ENCODE measurements at places on chromosomes 2 and 18. TPM values are rescaled to one million over a fixed set of nuclear protein-coding genes. Genes with fewer than 3 reads are reported as not detected.

The TCF23 gene
- total RNA-seq: not detected

The SERPINB10 gene
- not detected for total RNA-seq

The EMILIN2 gene
- 0.34 TPM for total RNA-seq

The WDR12 gene
- total RNA-seq: 194 TPM

GRCh38 chr2:32478889-32479620 lies 122.2 kb downstream of the BIRC6 start:
- H3K4me1 ChIP-seq: peaks cover 2% of the 10 kb centered on the region
- H3K36me3 ChIP-seq: peaks cover 84% of the 10 kb centered on the region
- no peak overlapping the region for H3K4me3 ChIP-seq
- H3K27ac ChIP-seq: peak overlapping the region; percentile 23
- H3K27me3 ChIP-seq: no peaks in the 10 kb centered on the region
- no peak for DNase-seq

GRCh38 chr2:75018162-75018561 lies 59.7 kb downstream of the POLE4 start:
- H3K27me3 ChIP-seq: peaks cover 10% of the 10 kb centered on the region
- no peaks in the 10 kb centered on the region for H3K36me3 ChIP-seq
- no peak for DNase-seq
- no peaks in the 10 kb centered on the region for H3K4me1 ChIP-seq

DNA sequence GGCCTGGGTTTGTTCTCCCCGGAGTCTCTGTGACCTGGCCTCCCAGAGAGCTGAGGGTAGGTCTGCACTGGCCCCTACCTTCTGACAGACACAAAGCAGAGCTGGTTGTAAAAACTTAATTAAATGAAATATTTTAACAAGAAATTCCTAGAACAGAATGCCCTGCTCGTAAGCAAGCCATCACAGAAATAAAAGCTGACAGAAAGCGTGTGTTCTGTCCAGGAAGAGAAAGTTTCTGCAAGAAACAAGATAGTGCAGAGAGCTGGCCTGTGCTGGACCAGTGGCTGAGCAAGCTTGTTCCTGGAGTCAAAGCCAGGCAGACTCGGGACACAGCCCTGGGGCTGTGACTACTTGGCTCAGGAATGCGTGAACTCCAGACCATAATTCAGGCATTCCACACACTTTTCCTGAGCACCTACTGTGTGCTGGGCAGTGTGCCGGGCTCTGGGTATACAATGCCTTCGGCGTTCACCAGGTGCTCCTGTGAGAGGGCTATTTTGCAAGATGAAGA lies 51.6 kb downstream of the APOB start:
- no peak for DNase-seq
- no peaks in the 10 kb centered on the region for H3K4me1 ChIP-seq
- H3K27ac ChIP-seq: no peak overlapping the region
- H3K36me3 ChIP-seq: no peaks in the 10 kb centered on the region
- H3K27me3 ChIP-seq: no peaks in the 10 kb centered on the region

GRCh38 chr2:172962824-172963223 lies 112.8 kb upstream of the MAP3K20 start:
- no peaks in the 10 kb centered on the region for H3K36me3 ChIP-seq
- DNase-seq: no peak
- no peak overlapping the region for H3K4me3 ChIP-seq
- H3K4me1 ChIP-seq: no peaks in the 10 kb centered on the region

DNA sequence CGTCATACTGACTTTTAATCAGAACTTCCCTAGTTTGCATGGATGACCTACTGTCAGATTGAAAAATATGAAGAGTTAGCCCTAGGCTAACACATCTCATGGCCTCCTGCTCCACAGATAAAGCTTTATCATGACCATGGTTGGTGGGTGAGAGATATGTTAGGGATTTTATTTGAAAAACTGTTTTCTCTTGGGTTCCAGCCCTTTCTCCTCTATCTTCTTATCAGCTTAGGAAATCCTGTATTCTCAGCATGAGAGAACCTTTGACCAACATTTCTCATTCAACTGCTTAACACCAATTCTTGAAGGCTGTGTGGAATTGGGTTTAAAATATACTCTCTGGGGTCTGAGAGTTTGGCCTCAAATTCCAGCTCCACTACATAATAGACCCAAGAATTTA lies 1407.0 kb upstream of the CELF4 start:
- DNase-seq: no peak
- no peaks in the 10 kb centered on the region for H3K4me1 ChIP-seq
- H3K4me3 ChIP-seq: no peak overlapping the region
- no peak overlapping the region for H3K27ac ChIP-seq
- H3K27me3 ChIP-seq: no peaks in the 10 kb centered on the region

All from K562 (cell line).